ENCODE measurements at places on chromosomes 12 and 14.

DNA sequence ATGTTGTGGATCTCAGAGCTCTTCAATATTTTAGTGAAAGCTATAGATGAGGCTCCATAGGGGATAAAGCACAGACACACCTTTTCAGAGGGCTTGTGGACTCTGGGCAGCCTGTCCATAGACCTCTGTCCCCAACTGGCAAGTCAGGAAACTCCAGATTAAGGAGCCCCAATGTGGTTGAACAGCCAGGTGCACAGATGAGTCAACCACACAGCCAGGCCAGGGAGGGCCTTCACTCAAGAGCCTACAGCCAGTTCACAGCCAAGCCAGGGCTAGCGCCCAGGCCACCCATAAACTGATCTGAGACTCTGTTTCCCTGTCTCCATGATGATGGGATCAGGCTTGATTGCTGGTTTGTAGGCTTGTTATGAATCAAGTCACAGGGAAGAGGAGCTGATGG is 1.0 kb upstream of the BDKRB2 start:
- DNase-seq = no peak

- DNase-seq = no peak
Observed at GRCh38 chr12:72631926-72632685, 359.9 kb downstream of the TRHDE start.

DNA sequence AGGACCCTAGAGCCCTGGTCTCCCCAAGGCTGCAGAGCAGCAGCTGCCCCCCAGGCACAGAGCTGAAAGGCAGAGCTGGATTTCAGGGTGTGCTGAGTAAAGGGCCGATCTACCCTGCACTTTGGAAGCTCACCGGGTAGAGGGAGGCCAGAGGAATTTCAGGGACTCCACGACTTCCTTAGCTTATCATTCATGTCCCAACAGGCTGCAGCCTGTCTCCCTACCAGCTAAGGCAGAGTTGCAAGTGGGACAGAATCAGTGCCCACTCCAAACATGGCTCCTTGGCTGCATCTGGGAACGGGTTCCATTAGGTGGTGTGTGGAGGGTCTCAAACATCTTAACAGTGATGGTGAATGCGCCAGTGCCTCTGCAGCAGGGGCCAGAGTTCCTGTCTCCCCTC is 27.5 kb downstream of the MMAB start:
- no peak for DNase-seq

DNA sequence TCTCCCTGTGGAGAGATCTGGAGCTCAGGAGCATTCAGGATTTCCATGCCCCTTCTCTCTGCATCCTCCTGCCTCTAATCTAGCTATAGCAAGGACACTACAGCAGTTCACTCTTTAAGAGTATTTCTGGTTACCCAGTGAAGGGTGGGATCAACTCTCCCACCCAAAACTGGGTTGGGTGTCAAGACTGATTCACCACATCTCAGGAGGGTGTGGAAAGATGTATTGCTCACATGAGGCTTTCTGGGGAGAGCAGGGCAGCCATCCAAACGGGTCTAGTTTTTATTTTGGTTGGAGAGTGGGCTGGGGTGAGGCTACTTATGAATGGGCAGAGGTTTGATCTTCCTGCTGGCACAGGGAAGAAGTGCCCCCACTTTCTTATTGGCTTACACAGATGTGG is 18.6 kb downstream of the C12orf75 start:
- DNase-seq = no peak

- DNase-seq = peak; percentile 33
Observed at GRCh38 chr14:24052656-24053547, 1.1 kb downstream of the CARMIL3 start.

DNA sequence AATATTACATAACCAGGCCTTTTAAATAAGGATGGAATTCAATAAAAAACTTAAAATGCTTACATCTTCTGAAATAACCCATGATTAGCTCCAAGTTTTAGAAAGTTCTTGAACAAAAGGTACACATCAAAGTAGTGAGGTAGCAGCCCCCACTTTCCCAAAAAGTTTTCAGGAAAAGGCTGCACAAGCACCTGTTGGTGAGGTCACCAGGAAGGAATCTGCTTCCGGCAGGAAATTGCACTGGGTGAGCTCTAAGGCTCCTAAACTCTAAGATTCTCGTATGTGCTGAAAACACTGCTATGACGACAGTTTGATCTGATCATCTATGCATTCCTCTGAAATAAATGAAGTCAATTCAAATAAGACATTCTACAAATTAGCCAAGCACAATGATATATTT is 34.3 kb upstream of the TTC7B start:
- DNase-seq = no peak

GRCh38 chr12:612886-613285 is 50.4 kb downstream of the NINJ2 start:
- no peak for DNase-seq

- DNase-seq = no peak
Observed at GRCh38 chr14:31530136-31530535, 31.1 kb upstream of the NUBPL start.

DNA sequence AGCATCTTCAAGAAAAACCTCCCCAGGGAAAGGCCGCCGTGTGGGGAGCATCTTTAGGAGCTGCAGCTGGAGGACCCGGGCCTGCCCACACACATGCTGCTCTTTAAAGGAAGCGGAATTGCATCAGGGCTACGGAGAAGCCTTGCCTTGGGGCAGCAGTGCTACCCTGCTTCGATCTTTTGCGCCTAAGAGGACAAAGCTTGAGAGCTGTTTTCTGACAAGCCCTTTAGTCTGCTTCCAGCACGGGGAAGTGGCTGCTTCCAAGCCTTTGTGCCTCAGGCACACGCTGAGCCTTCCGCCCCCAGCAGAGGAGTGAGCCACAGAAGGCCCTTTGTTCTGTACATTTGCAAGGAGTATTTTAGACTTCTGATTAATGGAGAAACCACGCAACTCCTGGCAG is 31.5 kb downstream of the COA8 start:
- DNase-seq = no peak

- no peak for DNase-seq
Observed at GRCh38 chr12:42696406-42697149, 107.0 kb upstream of the PRICKLE1 start.

DNA sequence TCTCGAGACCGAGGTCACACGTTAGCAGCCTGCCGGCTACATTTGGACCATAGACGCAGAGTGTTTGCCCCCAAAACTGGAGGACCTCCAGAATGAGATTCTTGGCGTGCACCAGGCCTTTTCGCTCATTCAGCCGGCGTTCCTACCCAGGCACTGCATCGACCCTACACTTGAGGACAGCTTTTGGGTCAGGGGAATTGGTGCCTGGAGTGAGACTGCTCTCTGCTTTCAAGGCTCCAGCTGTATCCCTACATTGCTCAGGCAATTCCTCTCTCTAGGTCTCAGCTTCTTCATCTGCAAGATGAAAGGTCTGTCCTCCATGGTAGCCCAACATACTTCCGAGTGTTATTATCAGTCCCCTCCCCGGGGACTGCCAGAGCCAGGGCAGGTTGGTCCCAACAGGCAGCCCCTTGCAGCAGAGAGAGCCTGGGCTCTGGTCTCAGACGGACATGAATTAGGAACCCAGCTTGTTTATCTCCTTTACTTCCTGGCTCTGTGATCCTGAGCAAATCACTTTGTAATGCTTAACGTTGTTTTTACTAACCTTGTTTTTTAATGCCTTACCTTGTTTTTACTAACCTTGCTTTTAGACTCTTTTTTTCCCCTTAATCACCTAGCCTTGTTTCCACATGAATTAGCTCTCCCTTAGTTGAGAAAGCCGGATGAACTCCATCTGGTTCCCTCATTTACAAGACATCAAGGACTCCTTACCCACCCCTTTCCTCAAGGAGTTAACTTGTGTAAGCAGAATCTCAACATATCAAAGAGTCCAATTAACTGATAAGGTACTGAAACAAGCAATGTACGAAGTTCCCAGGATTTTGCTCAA is 892 bp downstream of the TCHP start:
- no peak for DNase-seq

GRCh38 chr14:74875941-74876913 is at the start of gene PROX2:
TSS of gene PROX2 (minus strand) at chr14:74876145. CDS start at chr14:74863834, 12,311 bp downstream.
- no peak for DNase-seq

- no peak for DNase-seq
Observed at GRCh38 chr14:68630081-68630571, 162.7 kb downstream of the ZFP36L1 start.

DNA sequence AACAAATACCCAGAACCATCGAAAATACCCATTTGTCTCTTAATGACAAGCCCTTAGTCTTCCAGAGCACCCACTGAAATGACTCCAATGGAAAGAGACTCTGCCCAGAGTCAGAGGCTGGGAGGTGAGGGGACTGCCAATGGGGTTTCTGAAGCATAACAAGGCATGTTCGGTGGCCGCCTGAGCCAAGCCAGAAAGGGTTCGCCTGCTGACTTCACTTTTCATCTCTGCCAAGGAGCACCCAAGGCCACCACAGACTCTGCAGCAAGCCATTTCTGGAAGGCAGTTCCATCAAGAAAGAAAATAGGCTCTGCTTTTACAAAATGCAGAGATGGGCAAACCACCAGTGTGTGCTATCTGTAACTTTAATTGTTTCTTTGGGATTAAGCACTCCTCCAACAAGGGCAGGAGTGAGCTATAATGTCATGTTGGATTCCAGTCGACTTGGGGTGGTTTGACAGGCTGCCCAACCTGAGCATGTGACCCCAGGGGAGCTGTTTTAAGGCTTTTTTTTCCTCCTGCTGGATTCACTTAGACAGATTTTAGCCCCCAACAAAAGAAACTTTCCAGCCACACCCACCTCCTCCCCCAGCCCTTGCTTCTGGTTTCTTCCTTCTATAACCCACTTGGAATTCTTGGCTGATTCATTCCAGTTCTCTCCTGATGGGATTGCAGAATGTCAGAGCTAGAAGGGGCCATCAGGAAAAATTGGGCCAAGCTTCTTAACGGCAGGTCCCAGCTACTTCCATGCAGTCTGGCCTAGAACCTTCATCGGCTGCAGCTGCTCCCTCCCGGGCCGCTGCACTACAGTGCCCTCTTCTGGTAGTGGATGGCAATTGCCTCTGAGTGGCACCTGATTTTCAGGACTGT is 24.1 kb downstream of the CKAP4 start:
- peak; percentile 56 for DNase-seq

DNA sequence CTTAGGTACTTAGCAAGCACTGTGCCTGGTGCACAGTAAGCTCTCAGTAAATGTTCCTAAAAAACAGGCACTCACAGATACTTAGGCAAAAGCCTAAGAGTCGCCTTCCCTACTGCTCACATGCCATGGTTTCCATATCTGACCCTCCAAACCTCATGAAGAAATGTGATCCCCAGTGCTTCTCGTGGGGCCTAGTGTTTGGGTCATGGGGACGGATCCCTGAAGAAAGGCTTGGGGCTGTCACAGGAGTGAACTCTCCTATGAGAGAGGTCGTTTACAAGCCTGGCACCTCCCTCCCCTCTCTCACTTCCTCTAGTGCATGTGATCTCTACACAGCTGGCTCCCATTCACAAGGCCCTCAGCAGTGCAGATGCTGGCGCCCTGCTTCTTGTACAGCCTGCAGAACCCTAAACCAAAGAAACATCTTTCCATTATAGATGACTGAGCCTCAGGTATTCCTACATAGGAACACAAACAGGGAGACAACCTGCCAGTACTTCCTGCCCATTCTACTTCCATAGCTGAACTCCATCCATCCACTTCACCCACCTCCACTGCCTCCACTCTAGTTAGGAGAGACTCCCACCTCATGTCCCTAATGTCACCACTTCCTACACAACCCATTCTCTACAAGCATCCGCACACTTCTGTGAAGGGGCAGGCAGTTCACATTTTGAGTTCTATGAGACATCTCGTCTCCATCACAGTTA is 2.9 kb downstream of the SLC15A4 start:
- DNase-seq = no peak

GRCh38 chr14:58072288-58073071 is 79.5 kb downstream of the ARMH4 start:
- DNase-seq = peak; percentile 24

DNA sequence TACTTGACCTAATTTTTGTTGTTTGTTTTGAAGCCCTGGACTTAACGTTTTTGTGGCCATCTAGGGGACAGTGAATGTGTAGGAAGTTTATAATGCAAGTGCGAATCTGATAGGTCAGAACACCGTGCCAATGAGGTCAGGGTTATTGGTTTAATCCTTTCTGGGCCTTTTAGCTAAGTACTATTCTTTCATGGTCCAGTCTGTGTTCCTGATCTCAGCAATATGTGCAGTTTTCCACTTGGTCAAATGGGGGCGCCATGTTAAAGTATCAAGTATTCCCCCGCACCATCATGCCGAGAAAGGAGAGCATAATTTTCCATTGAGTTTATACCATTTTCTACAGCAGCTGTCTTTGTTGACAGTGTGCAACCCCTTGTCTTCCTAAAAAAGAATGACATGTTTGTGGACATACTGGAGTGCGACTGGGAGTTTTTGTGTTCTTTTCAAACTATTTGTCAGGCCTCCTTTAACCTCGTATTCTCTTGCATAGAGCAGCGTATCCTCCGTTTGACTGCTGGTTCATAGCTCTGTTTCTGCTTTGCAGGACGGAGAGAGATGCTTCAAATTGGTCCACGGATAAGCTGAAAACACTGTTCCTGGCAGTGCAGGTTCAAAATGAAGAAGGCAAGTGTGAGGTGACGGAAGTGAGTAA is 1.3 kb downstream of the AHSA1 start:
- DNase-seq = peak; percentile 33

GRCh38 chr12:122743895-122744525 is 8.6 kb upstream of the DENR start:
- no peak for DNase-seq

GRCh38 chr12:64180951-64181350 is 41.1 kb downstream of the KICS2 start:
- no peak for DNase-seq

DNA sequence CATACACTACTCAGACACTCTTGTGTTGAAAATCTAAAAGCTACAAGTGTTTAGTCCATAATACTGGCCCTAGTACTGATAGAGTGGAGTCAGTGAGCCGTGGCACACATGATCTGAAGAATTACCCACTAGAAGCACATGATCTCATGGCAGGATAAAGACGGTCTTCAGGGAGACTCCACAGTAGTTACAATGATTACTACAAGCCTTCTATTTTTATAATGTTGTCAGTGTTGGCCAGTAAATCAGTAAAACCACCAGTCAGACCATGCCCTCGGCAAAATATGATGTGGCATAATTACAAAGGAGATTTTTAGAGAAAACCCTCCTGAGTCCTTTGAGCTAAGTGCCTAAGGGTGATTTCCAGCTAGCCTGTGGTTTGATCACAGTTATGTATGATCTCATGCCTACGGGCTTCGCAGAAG is 114.9 kb downstream of the PDZRN4 start:
- no peak for DNase-seq

DNA sequence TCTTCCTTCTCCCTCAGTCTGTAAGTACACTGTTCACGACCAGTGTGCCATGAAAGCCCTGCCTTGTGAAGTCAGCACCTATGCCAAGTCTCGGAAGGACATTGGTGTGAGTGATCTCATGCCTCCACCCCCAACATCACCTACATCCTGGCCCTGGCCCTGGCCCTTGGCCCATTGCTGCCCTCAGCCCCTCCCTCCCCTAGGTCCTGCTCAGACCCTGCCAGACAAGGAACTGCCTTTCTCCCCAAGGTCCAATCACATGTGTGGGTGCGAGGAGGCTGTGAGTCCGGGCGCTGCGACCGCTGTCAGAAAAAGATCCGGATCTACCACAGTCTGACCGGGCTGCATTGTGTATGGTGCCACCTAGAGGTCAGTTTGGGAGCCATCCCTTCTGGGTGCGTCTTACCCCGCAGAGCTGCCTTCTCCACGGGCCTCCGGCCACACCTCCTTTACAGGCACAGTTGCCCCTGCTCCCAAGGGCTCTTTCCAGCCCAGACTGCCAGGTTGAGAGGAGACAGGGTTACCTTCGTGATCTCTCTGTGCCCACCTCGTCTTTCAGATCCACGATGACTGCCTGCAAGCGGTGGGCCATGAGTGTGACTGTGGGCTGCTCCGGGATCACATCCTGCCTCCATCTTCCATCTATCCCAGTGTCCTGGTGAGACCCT is 9.2 kb downstream of the DGKA start:
- DNase-seq = peak; percentile 74

Measured in activated CD4-positive, alpha-beta T cell treated with anti-CD3 and anti-CD28 coated beads for 24 hours (primary cell).